Right ventricle myocardium superior (tissue), 1 donor: ENCODE measurements at places on chromosomes 11 and 22. TPM values are rescaled to one million over a fixed set of nuclear protein-coding genes. Genes with fewer than 3 reads are reported as not detected.

MCAT gene
- total RNA-seq: 16.9 TPM

VSIG10L2 gene
- total RNA-seq: 0.08 TPM

FGF3 gene
- not detected for total RNA-seq

MRPL11 gene
- total RNA-seq: 52.6 TPM

CRYBB3 gene
- total RNA-seq: not detected

ENTHD1 gene
- not detected for total RNA-seq

SLC22A9 gene
- total RNA-seq: not detected

TMEM25 gene
- total RNA-seq: 10.6 TPM

CARD16 gene
- 8.4 TPM for total RNA-seq

MACROD1 gene
- total RNA-seq: 124 TPM

OR52I1 gene
- total RNA-seq: not detected

GAB4 gene
- not detected for total RNA-seq

C11orf21 gene
- total RNA-seq: 43.6 TPM

OR5A1 gene
- total RNA-seq: not detected

NDUFV1 gene
- total RNA-seq: 754 TPM

MS4A15 gene
- not detected for total RNA-seq

OR52A1 gene
- total RNA-seq: not detected

ADAMTS8 gene
- 0.48 TPM for total RNA-seq
